ENCODE measurements at places on chromosomes 2 and 18.

GRCh38 chr2:192072778-192073177 is 122.0 kb downstream of the TMEFF2 start:
- no peak for DNase-seq

DNA sequence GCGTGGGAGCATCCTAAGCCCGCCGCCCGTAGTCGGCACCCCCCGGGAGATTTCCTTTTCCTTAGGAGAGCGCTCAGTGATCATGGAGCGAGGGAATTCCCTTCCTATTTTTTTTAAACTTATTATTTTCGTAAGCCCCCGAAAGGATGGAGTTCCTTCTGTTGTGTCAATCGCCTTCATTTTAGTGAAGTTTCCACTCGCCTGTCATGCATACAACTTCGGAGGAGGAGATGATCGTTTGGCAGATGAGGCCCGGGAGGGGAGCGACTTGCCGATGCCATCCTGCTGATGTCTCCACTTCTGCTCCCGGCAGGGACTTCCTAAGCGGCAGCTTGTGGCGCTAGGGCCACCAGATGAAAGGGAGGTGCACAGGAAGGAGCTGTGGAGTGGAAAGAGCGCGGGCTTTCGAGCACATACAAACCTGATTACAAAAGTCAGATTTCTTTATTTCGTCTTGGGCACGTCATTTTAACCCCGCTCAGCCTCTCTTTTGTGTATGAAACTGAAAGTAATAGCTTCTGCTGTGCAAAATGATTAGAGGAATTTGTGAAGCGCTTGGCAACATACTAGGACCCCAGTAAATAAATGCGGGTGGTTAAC is at the start of gene ADGRF3:
Gene ADGRF3, minus strand, starts transcription at position 336 of the 600 bp plus-strand sequence. CDS start 555 bp downstream, outside the sequence.
- DNase-seq, result peak; percentile 34

DNA sequence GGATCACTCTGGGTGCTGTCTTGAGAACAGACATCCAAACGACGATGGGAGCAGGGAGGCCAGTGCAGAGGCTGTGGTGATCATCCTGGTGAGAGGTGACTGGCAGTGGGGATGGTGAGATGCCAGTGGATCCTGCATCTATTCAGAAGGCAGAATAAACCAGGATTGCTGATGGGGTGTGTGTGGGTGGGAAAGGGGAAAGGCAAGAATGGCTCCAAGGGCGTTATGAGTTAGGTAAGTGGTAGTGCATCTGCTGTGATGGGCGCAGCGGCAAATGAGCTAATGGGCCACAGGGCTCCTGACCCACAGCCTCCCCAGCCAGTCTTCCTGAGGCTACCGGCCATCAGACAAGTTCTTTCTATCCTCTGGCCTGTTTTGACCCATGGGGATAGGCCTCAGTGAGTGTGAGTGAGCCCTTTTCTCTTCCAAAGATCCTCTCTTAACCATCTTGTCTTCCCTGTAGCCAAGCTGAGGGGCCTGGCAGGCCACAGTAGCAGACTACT is 29.6 kb downstream of the SERTAD2 start:
- DNase-seq, result no peak

GRCh38 chr2:138390316-138390945 is 111.1 kb upstream of the SPOPL start:
- DNase-seq, result no peak

- DNase-seq, result no peak
These were observed 56.9 kb downstream of the SETBP1 start for GRCh38 chr18:44737623-44738022.
